ENCODE measurements at places on chromosomes 11 and 22. TPM values are rescaled to one million over a fixed set of nuclear protein-coding genes. Genes with fewer than 3 reads are reported as not detected.

H19 gene
- total RNA-seq, result 0.17 TPM

GAL3ST3 gene
- total RNA-seq, result not detected

GRCh38 chr22:48968201-48968959 is 859.3 kb downstream of the BRD1 start:
- no peak for DNase-seq

DNA sequence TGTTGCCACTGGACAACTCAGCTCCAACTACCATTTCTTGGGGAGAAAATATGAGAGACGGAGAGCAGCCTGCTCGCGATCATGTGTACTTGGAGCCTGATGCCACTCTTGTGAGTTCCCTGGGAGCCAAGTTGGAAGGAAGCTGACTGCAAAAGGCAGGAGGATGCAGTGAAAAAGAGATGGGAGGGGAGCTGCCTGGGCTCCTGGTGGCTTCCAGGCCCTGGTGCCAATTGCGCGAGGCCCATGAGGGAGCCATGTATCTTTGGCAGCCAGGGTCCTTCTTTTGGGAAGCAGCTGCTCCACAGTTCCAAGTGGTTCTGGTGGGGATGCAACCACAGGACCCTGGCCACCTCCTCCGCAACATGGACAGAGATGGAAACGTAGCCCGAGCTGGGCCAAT is 11.1 kb downstream of the C11orf91 start:
- no peak for DNase-seq

DNA sequence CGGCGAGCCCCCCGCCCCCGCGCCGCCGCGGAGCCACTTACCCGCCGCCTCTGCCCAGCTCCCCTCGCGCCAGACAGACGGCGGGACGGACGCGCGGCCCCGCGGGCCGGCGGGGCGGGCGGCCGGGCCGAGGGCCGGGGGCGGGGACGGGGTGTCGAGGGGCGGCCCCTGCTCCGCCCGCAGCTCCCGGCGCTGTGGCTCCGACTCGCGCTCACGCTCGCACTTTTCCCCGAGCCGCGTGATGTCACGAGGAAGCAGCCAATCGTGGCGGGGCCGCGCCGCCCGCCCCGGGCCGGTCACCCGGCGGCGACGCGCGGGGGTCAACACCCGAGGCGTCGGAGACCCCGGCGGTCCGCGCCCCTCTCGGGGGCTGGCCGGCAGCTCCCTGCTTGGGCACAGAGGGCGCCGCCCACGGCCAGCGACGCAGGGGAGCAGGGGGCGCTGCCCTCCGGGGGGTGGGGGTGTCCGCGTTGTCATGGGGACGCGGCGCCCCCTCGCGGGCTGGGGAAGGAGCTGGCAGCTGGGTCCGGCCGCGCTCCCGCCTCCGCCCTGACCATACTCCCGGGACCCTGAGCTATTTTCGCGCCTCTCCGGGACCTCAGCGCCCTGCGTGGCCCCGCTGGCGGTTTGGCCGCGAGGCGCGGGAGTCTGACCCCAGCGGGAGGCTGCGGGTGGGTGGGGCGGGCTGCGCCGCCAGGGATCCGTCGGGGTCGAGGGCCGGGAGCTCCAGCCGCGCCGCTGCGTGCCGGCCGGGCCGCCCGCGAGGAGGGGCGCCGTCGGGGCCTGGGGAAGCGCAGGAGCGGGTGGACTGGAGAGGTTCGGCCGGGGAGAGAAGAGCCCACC is at the start of gene CHRM4:
CHRM4 (minus strand) TSS at position 199 of the 843 bp plus-strand sequence. CDS start 5,219 bp downstream, outside the sequence.
- peak; percentile 64 for DNase-seq

CASP1 gene
- total RNA-seq, result 24.8 TPM

GRCh38 chr22:27152033-27152432 is 494.6 kb downstream of the MIAT start:
- no peak for DNase-seq

DNA sequence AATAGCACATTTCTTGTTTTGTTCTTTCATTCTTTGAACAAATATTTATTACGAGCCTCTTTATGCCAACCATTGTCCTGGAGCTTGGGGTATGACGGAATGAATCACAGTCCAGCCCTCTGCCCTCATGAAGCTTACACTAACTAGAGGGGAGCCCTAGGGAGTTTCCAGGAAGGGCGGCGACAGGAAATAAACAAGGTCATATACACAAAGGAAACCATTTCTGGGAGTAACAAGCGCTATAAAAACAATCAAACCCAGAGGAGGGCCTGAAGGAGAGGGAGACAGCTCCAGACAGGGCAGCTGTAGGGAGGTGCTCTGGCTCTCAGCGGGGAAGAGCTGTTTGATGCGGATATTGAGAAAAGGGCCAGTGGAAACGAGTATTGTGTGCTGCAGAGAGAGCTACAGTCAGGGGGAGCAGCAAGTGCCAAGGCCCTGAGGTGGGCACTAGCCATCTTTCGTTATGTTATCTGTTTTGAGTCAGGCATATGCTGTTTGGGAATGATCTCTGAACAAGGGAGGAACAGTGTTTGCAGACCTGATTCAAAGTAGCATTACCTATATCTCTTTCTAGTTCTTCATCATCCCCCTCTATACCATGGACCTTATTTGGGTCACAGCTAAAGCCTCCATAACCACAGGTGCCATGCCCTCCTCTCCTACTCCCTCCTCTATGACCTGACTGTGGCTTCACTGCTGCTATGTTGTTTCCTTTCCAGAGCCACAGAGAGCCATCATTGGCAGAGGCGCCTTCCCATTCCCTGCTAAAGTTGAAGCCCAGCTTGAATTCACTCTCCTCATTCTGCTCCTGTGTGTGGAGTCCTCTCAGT is 15.3 kb upstream of the ZBTB16 start:
- DNase-seq, result peak; percentile 27

BTG4 gene
- not detected for total RNA-seq

DNA sequence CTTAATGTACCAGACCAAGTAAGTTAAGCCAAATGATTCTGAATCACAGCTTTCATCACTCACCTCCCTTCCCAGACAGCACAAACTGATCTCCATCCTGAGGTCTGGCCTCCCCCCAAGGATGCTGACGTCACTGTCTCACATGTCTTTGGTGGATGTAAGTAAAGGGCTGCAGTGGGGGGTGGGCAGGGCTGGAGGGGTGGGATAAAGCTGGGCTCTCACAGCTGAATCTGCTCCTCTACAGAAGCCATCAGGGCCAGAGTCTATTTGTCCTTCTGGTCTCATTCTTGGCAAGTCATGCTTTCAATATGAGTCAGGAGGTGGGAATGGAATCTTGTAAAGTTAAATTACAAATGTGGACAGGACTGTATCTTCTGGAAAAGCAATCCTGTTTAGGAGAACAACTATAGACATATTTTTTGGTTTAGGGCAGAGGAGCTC is 32.7 kb downstream of the P4HA3 start:
- DNase-seq, result peak; percentile 93

GRCh38 chr11:86174101-86175046 is 70.2 kb upstream of the EED start:
- peak; percentile 100 for DNase-seq

- no peak for DNase-seq
These were observed 387.8 kb downstream of the CTTN start for GRCh38 chr11:70786021-70786665.

DNA sequence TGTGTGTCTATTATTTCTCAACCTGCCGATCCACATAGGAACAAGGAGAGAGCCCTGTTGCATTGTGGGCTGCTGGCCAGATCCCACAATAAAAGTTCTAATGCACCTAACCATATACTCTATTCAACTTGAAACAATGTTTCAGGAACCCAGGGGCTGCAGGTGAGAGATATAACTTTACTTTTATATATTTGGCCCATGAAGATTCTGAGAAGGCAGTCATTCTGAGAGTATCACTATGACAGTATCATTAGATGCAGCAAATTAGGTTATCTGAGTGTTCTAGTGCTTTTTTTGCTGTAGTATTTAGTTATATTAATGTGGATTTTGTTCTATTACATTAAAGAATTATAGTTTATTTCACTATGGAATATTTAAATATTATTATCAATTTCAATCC is 655.1 kb upstream of the ARHGAP42 start:
- no peak for DNase-seq

DNA sequence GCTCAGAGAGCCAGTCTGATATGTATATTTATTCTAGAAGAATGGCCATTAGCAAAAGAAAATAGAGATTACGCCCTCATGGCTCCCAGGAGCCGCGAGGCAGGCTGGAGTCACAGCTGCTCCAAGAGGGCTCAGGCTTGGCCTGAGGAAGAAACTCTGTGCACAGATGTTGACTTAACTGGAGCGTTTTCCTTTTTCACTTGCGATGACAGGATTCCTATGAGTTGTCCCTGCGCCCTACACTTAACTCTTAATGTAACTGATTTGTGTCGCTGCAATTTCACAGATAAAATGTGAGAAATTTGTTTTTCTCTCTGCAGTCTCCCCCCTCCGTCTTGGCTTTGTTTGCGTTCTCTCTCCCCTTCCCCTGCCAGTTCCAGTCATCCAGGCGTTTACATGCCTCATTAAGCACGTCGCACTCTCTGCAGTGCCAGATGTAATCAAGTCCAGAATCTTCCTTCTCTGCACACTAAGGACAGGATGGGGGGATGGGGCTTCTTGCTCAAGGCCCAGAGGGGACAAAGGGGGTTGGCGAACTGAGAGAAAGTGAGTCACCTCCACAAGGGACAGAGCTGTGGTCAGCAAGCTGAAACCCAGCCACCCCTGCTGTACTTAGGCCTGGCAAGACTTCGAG is 1060.1 kb downstream of the NTM start:
- DNase-seq, result peak; percentile 41

DNA sequence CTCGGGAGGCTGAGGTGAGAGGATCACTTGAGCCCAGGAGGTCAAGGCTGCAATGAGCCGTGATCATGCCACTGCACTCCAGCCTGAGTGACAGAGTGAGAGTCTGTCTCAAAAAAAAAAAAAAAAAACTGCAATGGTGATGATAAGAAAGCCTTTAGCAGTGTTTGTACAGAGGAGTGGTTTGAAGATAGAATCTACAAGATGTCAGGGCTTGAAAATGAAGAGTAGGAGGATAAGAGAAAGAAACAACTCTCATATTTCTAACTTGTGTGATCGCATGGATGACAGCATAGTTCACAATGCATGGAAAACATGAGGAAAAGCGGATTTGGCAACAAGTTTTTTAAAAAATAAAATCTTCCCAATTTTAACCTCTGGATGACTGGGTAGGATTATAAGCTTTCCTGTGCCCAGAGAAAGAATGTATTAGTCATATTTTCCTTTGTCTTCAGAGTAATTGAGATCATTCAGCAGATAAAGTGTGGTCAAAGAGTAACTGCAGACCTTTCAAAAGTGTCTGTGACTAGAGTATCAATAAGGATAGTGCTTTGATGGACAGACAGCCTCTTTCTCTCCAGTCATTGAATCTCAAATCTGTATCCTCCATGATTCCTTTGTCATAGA is 328.1 kb downstream of the CASP12 start:
- peak; percentile 89 for DNase-seq
